GM12891 (cell line): ENCODE measurements at places on chromosomes 5 and 9.
A peak's percentile ranks its signal among the peaks of the same experiment; 100 is the strongest.

- no peak for DNase-seq
These were observed 121.4 kb downstream of the FGF18 start for GRCh38 chr5:171540865-171541264.

DNA sequence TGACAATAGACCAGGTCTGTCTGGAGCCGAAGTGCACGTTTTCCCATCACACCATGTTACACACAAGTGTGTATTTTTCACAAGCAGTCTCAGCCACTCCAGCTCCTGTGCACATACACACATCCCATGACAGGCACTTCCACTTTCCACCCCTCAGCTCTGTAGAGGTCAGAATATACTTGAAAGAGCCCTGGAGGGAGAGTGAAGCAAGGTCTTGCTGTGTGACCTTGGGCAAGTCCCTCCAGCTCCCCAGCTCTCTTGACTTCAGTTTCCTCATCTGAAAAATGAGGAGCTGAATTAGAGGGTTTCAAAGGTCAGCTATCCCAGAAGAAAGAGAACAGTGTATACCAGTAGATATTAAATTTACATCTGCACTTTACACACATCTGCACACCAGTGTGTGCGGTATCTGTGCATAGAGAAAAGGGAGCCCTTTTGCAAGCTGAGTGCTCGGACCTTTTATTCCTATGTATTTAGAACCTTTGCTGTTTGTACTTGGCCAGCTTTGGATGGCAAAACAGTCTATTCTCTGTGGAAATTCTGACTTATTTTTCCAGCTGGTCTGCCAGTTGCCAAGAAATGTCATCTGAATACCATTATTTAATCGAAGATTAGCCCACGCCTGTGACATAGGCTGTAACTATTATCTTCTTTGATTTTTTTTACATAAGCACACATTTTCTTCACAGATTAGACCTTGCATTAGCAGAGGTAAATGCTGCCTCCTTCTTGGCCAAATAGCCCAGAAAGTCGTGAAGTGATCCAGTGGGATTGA is 528.0 kb downstream of the BNC2 start:
- no peak for DNase-seq

GRCh38 chr5:134275822-134276221 is 49.9 kb upstream of the PPP2CA start:
- no peak for DNase-seq

DNA sequence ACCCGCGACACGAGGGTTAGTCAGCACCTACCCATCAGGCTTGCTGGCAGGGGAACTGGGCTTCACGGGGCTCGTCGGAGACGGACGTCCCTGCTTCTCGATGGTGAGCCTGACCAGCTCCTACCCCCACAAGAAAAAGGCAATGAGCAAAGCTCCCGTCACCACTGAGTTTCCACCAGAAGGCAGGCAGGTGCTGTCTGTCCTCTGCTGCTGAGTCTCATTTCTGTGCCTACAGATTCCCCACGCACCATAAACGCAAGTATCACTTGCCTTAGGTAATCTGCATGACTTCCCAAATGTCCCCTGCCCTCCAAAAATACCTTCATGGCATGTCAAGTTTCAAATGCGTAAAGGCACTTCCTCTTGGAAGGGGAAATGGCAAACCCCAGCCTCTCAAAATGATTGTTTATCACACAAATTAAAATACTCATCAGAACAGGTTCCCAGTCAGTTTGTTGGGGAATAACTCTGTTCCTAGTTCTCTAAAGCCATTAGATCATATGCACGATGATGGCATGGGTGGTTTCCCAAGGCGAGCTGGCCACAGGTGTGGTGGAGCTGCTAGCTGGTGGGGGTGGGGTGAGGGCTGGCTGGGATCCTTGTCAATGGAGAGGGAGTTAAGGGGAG is 85.0 kb downstream of the PRRT1B start:
- DNase-seq: no peak

DNA sequence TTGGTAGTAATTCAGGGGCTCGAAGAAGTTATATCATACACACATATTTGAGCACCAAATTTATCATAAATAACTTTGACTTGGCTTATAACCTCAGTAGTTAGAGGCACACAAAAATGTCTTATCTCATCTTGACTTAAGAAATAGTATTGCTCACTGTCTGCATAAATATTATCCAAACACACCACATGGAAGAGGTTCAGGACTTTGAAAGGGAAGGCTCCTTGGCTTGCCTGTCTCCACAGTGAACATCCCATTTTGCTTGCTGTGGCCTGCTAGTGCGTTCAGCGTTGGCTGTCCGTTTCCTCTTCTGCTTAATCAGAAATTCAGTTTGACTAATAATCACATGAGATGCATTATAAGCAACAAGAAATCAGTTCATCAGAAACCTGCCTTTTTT is 13.9 kb downstream of the GRXCR2 start:
- DNase-seq: no peak

GRCh38 chr5:7363067-7363677 is 32.8 kb upstream of the ADCY2 start:
- no peak for DNase-seq

- DNase-seq: no peak
These were observed 8.1 kb downstream of the IDNK start for GRCh38 chr9:83630938-83631457.

DNA sequence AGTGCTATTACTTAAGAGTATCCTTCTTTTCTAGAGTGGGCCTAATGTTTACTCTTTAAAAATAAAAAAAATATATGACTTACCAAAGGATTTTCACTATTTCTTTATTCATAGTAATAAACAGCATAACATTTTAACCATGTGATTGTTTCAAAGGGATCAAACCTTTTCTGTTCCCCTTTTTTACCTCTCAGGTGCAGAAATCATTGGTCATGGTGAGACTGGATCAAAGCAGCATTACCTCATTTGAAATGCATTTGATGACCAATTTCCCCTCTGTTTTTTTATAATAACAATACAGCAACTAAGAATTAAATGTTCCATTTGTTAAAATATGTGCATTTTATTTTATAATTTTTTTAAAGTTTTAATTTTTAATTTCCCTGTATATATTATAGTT is 598.0 kb upstream of the RGMB start:
- DNase-seq: no peak

DNA sequence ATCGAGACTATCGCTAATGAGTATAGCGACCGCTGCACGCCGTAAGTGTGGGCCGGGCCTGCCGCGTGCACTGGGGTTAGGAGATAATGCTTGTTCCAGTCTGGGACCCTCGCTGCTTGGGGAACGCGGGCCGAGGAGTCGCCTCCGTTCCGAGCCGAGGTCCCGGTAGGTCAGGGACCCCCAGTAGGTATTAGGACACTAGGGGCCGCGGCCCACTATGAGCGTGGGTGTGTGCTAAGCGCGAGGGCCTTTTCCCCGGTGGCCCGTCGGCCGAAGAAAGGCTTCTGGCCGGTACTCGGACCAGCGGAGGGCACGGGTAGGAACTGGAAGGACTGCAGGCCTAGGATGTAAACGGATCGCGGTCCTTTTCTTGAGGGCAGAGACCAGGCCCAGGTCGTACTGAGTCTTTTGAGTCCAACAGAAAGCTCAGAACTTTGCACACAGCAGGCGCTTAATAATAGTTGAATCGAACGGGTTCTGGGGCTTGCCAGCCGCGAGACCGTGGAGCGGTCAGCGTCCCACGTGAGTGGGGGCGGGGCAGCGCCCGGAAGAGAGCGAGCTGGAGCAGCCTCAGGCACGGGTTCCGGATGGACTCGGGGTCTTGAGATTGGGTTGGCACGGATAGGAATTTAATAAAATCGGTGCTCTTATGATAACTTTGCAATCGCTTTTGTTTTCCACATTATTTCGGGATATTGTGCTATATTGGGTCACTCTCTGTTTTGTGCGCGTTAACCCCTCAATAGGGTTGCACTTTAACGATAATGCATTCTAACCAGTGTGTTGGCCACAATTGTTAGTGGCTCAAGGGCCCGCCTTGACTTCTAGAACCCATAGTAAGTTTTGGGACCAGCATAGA is 733 bp downstream of the HSPA4 start:
- peak; percentile 53 for DNase-seq

DNA sequence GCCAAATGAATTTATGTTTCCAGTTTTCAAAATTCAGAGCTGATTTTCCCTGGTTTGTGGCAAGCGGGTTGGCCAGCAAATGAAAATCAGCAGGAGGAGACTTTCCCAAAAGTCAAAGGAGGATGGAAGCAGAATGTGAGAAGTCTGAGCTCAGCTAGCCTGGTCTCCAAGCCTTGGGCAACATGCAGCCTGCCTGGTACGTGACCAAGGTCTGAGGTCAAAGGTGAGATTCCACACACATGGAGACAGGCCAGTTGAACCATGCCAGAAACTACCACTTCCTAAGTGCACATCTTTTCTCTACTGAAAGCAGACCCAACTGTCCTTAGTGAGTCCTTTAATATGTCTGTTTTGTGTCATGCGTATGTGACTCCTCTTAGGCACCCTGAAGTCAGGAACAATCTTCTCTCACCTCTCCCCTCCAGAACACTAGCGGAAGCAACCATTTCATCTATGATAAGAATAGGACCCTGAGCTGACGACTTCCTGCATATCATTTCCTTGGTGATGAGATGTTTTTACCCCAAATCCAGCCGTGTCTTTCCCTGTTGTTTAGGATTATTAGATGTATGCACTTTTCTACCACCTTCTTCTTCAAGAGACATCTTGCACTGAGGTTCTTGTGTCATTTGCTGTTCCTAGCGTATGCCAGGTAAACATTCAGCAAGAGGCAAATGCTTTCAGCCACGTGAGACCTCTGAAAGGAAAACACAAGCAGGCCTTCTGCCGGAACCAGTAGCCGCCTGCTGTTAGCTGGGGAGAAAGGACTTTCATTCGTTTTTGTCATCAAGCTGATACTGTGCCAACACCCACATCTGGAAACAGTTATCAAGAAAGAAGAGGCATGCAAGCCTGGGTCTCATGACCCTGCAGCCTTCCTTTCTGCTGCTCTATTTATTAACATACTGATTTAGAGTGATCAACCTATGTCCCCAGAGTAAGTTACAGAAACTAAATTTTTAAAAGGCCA is 9.7 kb upstream of the TGFBI start:
- no peak for DNase-seq

- no peak for DNase-seq
These were observed 565.3 kb upstream of the ZNF608 start for GRCh38 chr5:125311743-125312142.

- no peak for DNase-seq
These were observed 322.4 kb upstream of the ADAMTS16 start for GRCh38 chr5:4817767-4818166.

- DNase-seq: no peak
These were observed 419.1 kb downstream of the NR2F1-AS1 start for GRCh38 chr5:93161661-93162654.

DNA sequence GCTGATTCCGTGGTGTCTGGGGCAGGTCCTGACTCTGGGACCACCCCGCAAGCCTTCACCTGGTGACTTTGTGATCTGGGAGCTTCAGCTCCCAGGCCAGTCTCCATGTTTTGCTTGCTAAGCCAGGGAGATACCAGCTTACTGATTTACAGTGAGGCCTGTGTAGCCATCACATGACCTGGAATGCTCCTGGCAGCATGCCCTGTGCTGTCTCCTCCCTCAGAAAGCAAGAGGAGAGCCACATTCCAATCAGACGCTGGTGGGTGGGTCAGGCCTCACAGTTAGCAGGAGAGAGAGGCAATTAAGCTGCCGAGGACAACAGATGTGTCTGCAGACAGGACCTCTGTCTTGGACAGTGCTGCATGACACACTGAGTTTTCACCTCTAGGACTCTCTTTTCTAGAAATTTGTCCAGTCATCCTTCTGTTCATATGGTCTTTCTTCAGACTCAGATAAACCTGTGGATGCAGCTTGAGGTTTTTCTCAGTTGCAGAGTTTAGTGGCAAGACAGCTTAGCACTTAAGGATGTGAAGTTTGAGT is 24.4 kb upstream of the GRPEL2 start:
- DNase-seq: no peak

- no peak for DNase-seq
These were observed 29.7 kb downstream of the MEGF10 start for GRCh38 chr5:127320032-127320965.

DNA sequence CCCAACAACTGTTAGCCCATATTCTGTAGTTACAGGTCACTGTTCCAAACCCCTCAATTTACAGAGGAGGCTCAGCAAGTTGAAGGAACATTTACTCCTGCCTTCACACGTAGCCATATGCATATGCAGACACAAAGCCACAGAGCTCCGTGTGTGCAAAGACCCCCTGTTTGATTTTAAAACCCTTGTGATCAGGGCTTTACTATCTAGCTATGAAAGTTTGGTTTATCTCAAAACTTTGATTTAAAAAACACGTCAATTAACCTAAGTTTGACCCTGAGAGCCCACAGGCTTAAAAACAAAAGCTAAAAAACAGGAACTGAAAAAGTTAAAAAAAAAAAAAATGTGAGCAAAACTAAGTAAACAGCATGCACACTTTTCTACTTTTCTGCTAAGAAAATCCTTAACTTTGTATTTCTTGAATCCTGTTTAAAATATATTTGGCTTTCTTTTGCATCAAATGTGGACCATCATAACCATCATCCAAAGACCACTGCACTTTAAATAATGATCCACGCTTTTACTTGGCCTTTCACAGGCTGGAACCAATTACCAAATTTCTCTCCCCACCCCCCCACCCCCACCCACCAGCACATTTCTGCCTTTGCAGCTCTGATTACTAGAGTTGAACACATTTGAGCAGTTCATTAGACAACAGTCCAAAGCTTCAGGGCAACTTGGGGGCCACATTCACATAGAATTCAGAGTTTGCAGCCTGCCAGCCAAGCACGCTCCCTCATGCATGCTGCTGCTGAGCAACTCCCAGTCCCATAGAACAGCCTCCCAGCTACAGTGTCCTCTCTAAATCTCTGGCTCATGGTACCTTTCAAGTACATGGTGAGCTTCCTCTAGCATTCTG is 128.8 kb upstream of the MAP3K1 start:
- DNase-seq: no peak

- DNase-seq: no peak
These were observed 31.5 kb downstream of the GOLGA2 start for GRCh38 chr9:128244091-128244836.

- DNase-seq: no peak
These were observed 62.2 kb downstream of the ADAMTS16 start for GRCh38 chr5:5202321-5202720.

GRCh38 chr5:72112389-72112788 is 5.1 kb downstream of the MAP1B start:
- DNase-seq: no peak

- DNase-seq: no peak
These were observed 106.5 kb upstream of the SIMC1 start for GRCh38 chr5:176131771-176132170.

- DNase-seq: no peak
These were observed 58.1 kb upstream of the SLC30A5 start for GRCh38 chr5:69035665-69036064.

- DNase-seq: no peak
These were observed 505 bp upstream of the CDC14B start for GRCh38 chr9:96620181-96620514.

- no peak for DNase-seq
These were observed 476.4 kb downstream of the SPOCK1 start for GRCh38 chr5:137022725-137023124.

DNA sequence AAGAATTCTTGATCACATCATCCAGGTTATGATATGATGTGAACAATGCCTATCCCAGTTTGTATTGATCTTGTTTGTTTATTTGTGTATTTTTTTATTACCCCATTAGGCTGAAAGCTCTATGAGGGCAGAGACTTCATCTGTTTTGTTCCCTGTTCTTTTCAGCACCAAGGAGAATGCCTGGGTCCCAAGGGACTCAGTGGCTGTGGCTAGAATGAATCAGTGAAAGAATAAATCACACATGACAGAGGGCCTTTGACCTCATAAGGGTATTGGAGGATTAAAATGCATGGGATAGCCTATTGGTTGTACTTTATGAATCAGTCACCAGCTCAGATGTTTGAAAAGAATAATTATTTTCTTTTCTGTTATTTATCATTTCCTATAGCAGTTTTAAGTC is 292.2 kb downstream of the GAS1 start:
- no peak for DNase-seq
